Esophagus squamous epithelium (tissue), 5 donors: ENCODE measurements at places on chromosomes 6 and 20.

- DNase-seq, result no peak
Measured at GRCh38 chr6:105794239-105794638, 291.9 kb upstream of the PRDM1 start.

GRCh38 chr6:57303931-57304681 is 13.3 kb upstream of the PRIM2 start:
- no peak for DNase-seq

- DNase-seq, result no peak
Measured at GRCh38 chr20:57390604-57391438, at the start of gene RBM38. Gene RBM38 (plus strand): TSS chr20:57391396. CDS start chr20:57391582, 186 bp downstream.

GRCh38 chr6:167492100-167492449 is 167.2 kb downstream of the TTLL2 start:
- no peak for DNase-seq

- no peak for DNase-seq
Measured at GRCh38 chr6:55668591-55668990, 89.6 kb upstream of the HMGCLL1 start.
